ENCODE measurements at places on chromosomes 7 and 10. TPM values are rescaled to one million over a fixed set of nuclear protein-coding genes. Genes with fewer than 3 reads are reported as not detected.

DNA sequence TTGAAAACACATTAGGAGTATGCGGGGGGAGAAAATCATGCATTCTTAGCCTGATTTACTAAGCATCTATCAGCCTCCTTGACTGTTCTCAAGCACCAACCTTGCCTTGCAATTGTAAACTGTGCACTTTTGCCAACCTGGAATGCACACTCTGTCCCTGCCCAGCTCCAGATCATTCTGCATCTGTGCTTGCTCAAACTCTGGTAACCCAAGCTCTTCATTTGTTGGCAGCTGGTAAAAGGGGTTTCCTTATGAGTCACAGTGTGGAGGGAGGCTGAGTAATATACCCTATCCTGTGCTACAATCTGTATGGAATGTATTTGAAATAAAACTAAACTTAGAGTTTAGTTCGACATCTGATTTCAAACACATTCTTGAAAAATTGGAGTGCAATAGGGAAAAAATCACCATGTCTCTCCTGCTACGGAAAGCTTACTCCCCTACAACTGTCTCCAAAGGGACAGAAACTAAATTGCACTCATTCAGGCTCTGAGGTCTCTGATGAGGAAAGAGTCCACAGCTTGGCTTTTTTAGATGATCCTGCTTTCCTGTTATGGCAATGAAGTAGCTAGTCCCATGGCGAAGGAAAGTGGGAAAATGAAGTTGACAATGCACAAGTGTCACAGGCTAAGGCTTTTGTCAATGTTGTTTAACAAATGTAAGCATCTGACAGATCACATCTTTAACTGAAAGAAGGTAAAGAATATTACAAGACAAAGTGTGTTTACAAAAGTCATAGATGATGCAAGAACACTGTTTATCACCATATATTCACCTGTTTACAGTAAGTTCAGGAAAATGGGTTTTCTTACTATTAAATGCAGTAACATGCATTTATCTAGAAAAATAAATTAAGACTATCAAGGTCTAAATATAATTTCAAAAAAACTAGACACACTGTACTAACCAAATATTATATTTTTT, 61.9 kb downstream of the TES start:
- no peak for DNase-seq
- no peak overlapping the region for H3K4me3 ChIP-seq
- no peaks in the 10 kb centered on the region for H3K27me3 ChIP-seq
- peaks cover 12% of the 10 kb centered on the region for H3K4me1 ChIP-seq

Gene GSTO1
- 93.7 TPM for polyA plus RNA-seq

DNA sequence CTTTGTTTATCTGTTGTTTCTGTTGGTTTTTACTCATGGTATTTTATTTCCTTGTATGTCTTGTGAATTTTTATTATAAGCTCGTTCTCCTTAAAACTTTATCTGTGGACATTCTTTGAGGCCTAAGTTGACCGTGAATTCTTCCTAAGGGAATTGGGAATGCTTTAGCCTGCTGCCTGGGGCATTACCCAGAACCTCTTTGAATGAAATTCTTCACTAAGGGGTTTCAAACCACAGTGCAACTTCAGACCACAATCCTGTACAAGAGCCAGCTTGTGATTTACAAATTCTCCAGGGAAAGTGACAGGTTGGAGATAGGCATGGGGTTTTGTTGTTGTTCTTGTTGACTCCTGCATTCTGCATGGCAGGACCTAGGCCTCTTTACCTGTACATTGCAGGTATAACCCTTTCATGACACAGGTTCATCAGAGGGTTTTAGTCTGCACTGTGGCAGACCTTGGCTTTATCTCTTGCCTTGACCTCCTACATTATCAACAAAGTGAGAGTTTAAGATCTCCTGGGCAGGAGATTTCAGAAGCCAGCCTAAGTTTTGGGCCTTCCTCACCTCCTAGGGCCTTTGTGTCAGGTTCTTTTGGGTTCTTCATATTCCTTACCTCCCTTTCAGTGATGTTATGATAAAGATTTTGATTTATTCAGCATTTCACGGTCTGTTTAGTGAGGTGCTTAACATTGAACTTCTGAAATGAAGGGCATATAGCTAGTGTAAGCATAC, 70.2 kb downstream of the ABCC2 start:
- no peak overlapping the region for H3K4me3 ChIP-seq
- no peak overlapping the region for H3K27ac ChIP-seq
- H3K4me1 ChIP-seq, result no peaks in the 10 kb centered on the region

DNA sequence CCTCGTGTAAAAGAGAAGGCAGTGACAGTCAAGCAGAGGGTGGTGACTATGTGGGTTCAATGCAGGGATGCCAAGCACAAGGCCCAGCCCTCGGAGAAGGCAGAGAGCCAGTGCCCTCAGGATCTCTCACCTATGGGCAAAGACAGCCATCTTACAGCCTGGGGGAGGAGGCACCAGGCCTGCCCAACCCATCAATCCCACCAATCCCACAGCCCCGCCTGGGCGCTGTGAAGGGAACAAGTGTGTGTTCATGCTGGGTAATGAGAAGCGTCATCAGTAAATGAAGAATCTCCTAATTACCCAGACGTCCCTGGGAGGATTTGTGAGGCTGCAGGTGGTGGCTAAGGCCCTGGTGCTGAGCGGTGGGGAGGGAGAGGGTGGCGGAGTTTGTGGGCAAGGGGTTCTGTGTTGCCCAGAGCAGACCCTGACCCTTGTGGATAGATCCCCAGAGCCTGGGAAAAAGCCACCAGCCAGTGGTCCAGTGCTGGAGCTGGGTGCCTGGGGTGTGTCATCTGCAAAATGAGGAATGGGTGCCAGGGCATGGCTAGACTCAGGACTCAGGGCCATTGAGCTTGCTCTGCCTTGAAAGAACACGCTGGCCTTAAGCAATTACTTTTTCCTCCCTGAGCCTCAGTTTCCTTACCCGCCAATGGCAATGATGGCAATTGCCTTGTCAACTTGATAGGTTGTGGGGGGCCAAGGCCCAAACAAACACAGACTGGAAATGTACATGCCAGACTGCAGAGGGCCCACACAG, 128.1 kb upstream of the UNC5B start:
- no peak overlapping the region for H3K4me3 ChIP-seq
- no peaks in the 10 kb centered on the region for H3K27me3 ChIP-seq
- H3K27ac ChIP-seq, result no peak overlapping the region
- H3K4me1 ChIP-seq, result no peaks in the 10 kb centered on the region

DNA sequence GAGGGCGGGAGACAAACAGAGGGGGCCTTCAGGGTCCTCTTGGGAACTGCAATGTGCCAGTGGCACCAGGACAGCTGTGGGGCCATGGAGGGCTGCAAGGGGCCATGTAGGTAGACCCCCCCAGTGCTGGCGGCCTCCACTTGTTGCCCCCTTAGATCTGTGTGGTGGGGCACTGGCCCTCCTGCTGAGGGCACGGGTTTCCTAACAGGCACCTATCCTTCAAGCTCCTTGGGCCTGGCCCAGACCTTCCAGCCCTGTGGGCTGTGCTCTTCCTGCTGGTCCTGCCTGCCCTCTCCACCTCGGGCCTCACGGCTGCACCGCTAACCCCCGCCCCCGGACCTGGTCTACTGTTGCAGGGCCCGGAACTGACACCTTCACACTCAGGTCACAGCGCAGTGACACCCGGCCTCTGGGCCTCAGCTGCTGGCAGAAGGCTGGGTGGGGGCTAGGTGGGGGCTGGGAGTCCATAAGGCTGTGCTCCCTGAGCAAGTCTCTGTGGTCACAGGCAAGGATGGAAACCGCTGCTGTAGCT, 12.6 kb downstream of the RASGEF1A start:
- H3K27me3 ChIP-seq, result no peaks in the 10 kb centered on the region
- H3K27ac ChIP-seq, result no peak overlapping the region
- DNase-seq, result no peak
- no peaks in the 10 kb centered on the region for H3K4me1 ChIP-seq
- H3K4me3 ChIP-seq, result no peak overlapping the region
- no peaks in the 10 kb centered on the region for H3K36me3 ChIP-seq

DNA sequence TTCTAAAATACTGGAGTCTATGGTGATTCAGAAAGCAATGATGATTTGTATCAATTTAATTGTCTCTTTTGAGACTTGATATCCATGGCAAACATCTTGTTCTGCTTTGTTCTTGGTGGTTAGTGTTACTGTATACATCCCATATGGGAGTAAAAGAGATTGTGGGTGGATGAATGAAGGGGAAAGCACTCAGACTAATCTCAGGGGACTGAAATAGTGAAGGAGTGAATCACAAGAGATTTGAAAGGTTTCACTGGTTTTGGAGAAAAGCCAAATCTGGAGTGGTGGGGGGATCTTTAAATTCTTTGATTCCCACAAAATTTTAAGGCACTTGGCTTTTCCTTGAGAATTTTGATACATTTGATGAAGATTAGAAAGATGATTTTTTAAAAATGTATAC, 369.4 kb downstream of the INHBA start:
- no peak overlapping the region for H3K27ac ChIP-seq
- H3K4me1 ChIP-seq, result no peaks in the 10 kb centered on the region
- H3K27me3 ChIP-seq, result no peaks in the 10 kb centered on the region
- no peak for DNase-seq
- no peak overlapping the region for H3K4me3 ChIP-seq

Gene CCT6A
- polyA plus RNA-seq, result 225 TPM

DNA sequence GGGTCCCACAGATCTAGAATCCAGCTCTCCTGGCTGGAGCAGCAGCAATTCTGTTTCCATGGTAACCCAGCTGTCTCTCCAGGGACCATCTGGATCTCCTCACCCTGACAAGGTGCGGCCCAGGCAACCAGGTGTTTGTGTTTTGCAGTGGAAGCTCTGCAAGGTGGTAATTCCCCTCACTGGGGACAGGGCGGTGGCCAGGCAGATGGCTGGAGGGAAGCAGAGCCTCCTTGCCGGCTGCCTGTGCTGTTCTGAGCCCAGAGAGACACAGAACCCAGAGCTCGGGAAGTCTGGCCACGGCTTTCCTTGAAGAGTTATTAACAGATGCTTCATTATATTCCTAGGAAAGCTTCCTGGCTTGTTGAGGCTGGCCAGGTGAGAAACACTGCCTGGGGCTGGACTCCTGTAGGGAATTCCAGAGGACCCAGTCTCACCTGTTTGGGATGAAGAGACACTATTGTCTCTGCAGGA, 118.2 kb upstream of the PPIF start:
- peaks cover under 1% of the 10 kb centered on the region for H3K4me1 ChIP-seq
- peaks cover 45% of the 10 kb centered on the region for H3K36me3 ChIP-seq
- DNase-seq, result no peak
- no peaks in the 10 kb centered on the region for H3K27me3 ChIP-seq
- no peak overlapping the region for H3K4me3 ChIP-seq
